ENCODE measurements at places on chromosomes 5 and 9.

DNA sequence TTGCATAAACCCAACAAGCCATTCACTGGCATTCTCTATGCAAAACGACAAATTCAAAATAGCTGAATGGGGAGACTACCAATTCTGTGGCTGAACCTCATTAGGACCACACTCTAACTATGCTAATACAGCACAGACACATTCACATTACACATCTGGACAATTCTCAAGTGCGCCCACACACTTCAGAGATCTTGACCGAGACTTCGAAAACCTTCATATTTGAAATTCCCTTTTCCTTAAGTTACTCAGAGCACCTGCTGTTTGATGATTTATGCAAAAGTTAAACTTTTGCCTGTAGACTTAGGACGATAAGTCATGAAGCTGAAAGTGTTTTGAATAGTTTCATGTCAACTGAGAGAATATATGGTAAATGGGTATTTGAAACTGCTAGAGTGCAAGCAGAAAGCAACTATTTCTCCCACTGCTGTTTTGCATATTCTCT lies 111.9 kb downstream of the FBN2 start:
- no peak for DNase-seq
- no peak overlapping the region for H3K4me3 ChIP-seq
- H3K36me3 ChIP-seq: peaks cover 13% of the 10 kb centered on the region
- H3K27me3 ChIP-seq: no peaks in the 10 kb centered on the region

DNA sequence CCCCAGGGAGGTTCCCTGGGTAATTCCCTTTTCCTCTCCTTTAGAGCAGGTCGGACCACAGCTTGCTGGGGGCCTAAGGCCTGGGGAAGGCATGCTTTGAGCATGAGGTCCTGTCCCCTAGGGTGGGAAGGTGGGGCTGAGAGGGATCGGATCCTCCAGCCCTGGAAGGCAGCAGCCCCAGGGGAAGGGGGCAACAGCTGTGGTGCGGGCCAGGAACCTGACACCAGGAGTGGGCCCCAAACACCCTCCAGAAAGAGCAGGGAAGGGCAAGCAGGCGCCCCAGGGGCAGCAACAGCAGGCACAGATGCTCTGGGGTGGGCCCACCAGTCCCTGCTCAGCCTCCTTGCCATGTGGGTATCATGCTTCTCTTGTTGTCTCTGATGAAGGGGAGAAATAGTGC lies 3.2 kb upstream of the CORO2A start:
- no peaks in the 10 kb centered on the region for H3K27me3 ChIP-seq
- peaks cover 7% of the 10 kb centered on the region for H3K36me3 ChIP-seq
- no peak for DNase-seq
- no peaks in the 10 kb centered on the region for H3K4me1 ChIP-seq
- H3K27ac ChIP-seq: no peak overlapping the region

DNA sequence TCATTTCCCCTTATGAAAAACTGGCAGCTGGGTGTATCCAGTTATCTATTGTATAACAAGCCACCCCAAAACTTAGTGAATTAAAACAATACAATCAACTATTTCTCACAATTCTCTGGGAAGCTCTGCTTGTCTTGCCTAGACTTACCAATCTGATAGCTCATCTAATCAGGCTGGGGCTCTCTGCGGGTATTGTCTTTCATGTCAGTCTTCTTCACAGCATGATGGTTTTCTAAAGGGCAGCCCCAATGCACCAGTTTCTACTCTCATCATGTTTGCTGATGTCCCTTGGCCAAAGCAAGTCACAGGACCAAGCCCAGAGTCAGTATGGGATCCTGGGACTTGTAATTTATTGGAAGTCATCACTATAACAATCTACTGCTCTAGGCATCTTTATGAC lies 433.5 kb downstream of the KIAA0825 start:
- DNase-seq: peak; percentile 65
- H3K4me1 ChIP-seq: peaks cover 16% of the 10 kb centered on the region
- no peak overlapping the region for H3K27ac ChIP-seq
- H3K36me3 ChIP-seq: no peaks in the 10 kb centered on the region

DNA sequence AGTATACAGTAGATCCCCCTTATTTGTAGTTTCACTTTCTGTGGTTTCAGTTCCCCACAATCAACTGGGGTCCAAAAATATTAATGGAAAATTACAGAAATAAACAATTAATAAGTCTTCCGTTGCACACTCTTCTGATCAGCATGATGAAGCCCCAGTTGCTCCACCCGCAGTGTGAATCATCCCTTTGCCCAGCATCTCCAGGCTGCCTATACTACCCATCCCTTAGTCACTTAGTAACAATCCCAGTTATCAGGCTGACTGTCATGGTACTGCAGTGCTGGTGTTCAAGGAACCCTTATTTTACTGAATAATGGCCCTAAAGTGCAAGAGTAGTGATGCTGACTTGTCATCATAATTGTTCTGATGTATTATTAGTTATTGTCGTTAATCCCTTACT lies 28.9 kb downstream of the SHC3 start:
- H3K27ac ChIP-seq: no peak overlapping the region
- H3K36me3 ChIP-seq: no peaks in the 10 kb centered on the region
- DNase-seq: no peak

GRCh38 chr9:4118666-4119065 lies 181.2 kb downstream of the GLIS3 start:
- H3K4me1 ChIP-seq: no peaks in the 10 kb centered on the region
- no peak overlapping the region for H3K27ac ChIP-seq
- DNase-seq: no peak
- H3K27me3 ChIP-seq: no peaks in the 10 kb centered on the region
- H3K36me3 ChIP-seq: peaks cover 4% of the 10 kb centered on the region

- H3K4me1 ChIP-seq: peaks cover 11% of the 10 kb centered on the region
- peak within 1 kb of the TSS; percentile 9 for H3K27ac ChIP-seq
- no peaks in the 10 kb centered on the region for H3K27me3 ChIP-seq
- H3K4me3 ChIP-seq: peak within 1 kb of the TSS; percentile 93
- H3K36me3 ChIP-seq: peaks cover 19% of the 10 kb centered on the region
These were observed at the start of gene ZBTB34 for GRCh38 chr9:126860077-126860756. Gene ZBTB34, plus strand, starts transcription at chr9:126860639. Its CDS starts 18,761 bp downstream, at chr9:126879400.

DNA sequence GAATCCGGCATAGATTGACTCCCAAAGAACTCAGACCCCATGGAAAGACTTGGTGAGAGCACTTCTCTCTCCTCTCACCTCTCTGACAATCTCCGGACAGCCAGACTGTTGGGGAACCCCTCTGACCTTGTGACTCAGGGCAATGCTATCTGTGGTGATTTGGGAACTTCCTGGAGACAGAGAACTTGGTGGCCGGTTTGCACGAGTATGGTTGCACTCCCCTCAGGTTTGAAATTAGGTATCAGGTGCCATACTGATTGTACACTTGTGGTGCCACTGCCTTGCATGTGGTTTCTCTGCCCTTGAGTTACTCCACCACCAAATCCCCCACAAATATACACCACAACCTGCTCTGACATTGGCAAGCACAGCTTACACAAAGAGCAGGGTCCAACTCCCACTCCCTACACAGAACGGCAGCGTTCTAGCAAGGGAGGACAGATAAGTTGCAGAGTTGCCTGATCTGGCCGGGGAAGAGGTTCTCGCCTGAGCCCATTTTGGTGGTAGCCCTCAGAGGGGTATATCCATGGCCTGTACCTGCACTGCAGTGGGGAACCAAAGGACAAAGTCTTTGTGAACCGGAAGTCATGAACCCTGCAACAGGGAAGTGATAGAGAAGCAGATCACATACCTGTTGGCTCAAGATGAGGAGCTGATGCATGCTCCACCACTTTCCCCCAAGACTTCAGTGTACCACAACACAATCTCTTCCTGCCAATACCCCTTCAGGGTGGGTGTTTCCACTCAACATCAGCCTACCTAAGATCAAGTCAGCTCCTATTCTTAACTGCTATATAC lies 255.1 kb downstream of the MCTP1 start:
- H3K36me3 ChIP-seq: no peaks in the 10 kb centered on the region
- no peak for DNase-seq
- no peak overlapping the region for H3K4me3 ChIP-seq

DNA sequence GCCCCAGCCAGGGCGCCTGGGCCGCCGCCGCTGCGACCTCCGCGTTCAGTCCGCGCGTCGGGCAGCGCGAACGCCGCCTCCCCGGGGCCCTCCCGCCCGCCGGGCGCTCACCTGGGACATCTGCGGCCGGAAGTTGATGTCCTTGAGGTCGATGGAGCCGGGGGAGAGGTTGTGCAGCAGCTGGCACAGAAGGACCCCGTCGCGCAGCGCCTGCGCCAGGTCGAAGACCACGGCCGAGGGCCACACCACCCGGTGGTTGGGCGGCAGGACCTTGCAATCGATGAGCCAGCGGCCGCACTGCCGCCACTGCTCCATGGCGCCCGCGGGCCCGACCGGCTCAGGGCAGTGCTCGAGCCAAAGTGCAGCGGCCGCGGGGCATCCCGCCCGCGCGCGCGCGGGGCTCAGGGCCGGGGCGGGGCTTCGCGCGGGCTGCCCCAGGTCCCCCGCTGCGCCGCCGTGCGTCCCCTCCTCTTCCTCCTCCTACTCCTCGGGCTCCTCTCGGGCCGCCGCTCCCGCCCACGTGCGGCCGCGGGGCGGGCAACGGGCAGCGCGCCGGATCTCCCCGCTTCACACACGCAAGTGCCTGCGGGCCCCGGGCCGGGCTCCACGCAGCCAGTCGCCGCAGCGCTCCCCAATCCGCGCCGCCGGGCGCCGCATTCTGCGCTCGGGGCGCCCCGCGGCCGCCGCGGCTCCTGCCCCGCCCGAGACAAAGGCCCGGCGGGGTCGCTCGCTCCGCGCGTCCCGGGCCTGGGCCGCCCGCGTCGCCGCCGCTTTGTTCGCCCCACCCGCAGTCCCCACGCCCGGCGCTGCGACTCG lies at the start of gene VAV2:
Gene VAV2, minus strand, starts transcription at position 361 of the 816 bp plus-strand sequence. Its CDS starts 46 bp downstream, at position 315.
- H3K36me3 ChIP-seq: no peaks in the 10 kb centered on the region
- H3K27me3 ChIP-seq: no peaks in the 10 kb centered on the region
- peak; percentile 83 for DNase-seq
- peaks cover 10% of the 10 kb centered on the region for H3K4me1 ChIP-seq
- H3K4me3 ChIP-seq: peak within 1 kb of the TSS; percentile 90

DNA sequence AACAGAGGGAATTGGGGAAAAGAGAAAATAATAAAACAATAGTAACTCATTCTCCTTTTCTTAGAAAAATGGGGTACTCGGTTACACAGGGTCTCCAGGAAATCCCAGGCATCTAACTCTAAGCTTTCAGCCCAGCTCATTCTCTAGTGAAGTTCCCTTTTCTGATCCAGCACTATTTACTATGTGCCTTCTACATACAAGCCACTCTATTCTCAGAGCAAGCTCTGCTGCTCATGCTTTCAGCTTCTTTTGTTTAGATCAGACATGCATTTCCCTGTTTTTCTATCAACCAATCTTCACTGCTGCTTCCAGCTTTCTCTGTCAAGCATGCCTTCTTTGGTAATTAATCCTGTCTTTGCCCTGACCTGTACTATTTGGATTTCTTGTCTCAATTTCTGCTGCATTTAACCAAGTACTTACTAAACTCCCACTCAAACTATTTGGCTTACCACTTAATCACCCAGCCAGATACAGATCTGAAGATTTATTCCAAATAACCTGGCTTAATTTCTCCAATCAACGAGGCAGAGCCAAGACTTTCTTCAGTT lies 25.3 kb downstream of the OSMR start:
- H3K27ac ChIP-seq: no peak overlapping the region
- H3K4me1 ChIP-seq: no peaks in the 10 kb centered on the region

- no peaks in the 10 kb centered on the region for H3K27me3 ChIP-seq
- no peaks in the 10 kb centered on the region for H3K4me1 ChIP-seq
- peak; percentile 49 for DNase-seq
- no peak overlapping the region for H3K27ac ChIP-seq
- no peak overlapping the region for H3K4me3 ChIP-seq
- no peaks in the 10 kb centered on the region for H3K36me3 ChIP-seq
These were observed 57.9 kb upstream of the BNC2 start for GRCh38 chr9:16928179-16928945.

DNA sequence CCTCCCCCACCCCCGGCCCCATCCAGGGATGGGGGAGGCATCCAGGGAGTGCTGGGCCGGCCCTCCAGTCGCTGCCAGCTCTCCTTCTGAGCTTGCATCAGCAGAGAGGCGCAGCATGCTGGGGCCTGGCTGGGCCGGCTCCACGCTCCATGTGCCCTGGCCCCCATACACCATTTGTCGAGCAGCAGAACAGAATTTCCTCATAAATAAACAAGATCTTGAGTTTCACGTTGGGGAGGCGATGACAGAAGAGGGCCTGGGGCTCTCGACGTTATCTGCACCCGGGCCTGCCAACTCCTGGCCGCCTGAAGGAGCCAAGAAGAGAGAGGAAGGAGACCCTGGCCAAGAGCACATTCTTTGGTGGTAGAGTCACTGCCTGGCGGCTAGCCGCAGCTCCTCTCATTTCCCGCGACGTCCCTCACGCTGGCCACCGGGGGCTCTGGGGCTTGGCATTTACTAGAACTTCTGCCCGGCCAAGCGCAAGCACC lies 177.0 kb downstream of the FGF18 start:
- H3K27me3 ChIP-seq: no peaks in the 10 kb centered on the region
- H3K4me3 ChIP-seq: no peak overlapping the region
- H3K36me3 ChIP-seq: no peaks in the 10 kb centered on the region
- no peak overlapping the region for H3K27ac ChIP-seq
- peak; percentile 86 for DNase-seq

DNA sequence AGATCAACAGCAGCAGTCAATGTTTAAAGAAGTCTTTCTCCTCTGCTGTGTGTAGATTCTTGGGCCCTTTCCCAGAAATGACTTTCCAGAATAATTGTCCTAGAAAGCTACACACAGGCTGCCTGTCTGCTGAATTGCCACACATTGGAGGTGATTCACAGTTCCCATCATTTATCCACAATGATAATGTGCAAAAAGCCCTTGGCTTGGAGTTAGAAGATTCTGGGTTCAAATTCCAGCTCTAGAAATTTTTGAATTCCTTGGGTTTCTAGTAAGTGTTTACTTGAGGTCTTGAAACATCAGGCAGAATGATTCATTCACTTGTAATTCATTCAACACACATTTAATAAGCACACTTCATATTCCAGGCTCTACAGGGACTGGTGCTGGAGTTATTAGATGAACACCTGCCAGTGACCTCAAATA lies 28.6 kb upstream of the EPB41L4B start:
- H3K4me3 ChIP-seq: no peak overlapping the region
- H3K27ac ChIP-seq: no peak overlapping the region
- no peaks in the 10 kb centered on the region for H3K36me3 ChIP-seq
- no peak for DNase-seq
- no peaks in the 10 kb centered on the region for H3K27me3 ChIP-seq

GRCh38 chr9:126985870-126986498 lies 71.4 kb downstream of the RALGPS1 start:
- H3K27ac ChIP-seq: no peak overlapping the region
- H3K27me3 ChIP-seq: no peaks in the 10 kb centered on the region
- no peak for DNase-seq
- H3K36me3 ChIP-seq: no peaks in the 10 kb centered on the region

GRCh38 chr5:88924330-88924657 lies 41.3 kb upstream of the MEF2C start:
- no peak for DNase-seq
- H3K4me1 ChIP-seq: no peaks in the 10 kb centered on the region
- no peak overlapping the region for H3K4me3 ChIP-seq
- no peaks in the 10 kb centered on the region for H3K27me3 ChIP-seq

GRCh38 chr5:112995764-112996618 lies 19.4 kb downstream of the DCP2 start:
- H3K4me3 ChIP-seq: no peak overlapping the region
- DNase-seq: peak; percentile 89
- no peak overlapping the region for H3K27ac ChIP-seq
- H3K4me1 ChIP-seq: no peaks in the 10 kb centered on the region
- peaks cover 61% of the 10 kb centered on the region for H3K36me3 ChIP-seq
- H3K27me3 ChIP-seq: no peaks in the 10 kb centered on the region

All from endodermal cell (in vitro differentiated cells).